Stimulated activated CD8-positive, alpha-beta memory T cell treated with anti-CD3 and anti-CD28 coated beads, Interleukin-2, amount 100 ng/mL, for 1 hour (primary cell): ENCODE measurements at places on chromosomes 2 and 18.

DNA sequence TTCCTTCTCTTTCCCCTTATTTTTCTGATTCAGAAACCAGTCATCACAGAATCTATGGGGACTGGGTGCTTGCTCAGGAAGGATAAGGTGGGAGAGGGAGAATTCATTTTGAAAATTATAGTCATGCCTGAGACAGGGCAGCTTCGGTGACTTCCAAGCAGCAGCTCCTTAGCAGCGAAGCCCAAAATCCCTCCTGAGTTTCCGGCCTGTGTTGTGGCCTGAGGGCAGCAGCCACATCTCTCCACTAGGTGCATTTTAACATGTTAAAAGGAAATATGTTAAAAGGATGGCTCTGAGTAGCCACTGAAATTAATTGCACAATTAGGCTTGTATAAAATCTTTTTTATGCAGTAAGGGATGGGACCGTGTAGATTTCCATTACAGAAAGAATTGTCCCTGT lies 207.0 kb upstream of the RAB12 start:
- no peak for DNase-seq

DNA sequence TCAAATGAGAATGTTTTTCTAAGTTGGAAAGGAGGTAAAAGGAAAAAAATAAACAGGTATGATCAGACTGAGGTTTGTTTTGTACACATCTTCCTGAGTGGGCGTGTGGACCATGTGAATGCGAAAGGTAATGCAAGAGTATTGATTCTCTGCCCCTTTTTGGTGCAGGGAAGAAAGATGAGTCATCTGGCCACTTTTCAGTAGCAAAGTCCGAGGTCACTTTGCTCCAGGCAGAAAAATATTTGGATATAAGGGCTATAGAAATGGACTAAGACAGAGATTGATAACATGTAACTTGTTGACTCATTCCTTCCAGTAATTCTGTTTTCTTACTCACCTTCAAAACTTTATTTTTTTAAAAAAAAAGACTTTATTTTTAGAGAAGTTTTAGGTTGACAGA lies 130.5 kb downstream of the DSEL start:
- no peak for DNase-seq

- DNase-seq, result no peak
Observed at GRCh38 chr2:37349231-37349860, 4.9 kb downstream of the QPCT start.

- DNase-seq, result no peak
Observed at GRCh38 chr18:10474309-10474708, 19.9 kb downstream of the APCDD1 start.

- no peak for DNase-seq
Observed at GRCh38 chr2:191302459-191303139, 57.4 kb downstream of the MYO1B start.

DNA sequence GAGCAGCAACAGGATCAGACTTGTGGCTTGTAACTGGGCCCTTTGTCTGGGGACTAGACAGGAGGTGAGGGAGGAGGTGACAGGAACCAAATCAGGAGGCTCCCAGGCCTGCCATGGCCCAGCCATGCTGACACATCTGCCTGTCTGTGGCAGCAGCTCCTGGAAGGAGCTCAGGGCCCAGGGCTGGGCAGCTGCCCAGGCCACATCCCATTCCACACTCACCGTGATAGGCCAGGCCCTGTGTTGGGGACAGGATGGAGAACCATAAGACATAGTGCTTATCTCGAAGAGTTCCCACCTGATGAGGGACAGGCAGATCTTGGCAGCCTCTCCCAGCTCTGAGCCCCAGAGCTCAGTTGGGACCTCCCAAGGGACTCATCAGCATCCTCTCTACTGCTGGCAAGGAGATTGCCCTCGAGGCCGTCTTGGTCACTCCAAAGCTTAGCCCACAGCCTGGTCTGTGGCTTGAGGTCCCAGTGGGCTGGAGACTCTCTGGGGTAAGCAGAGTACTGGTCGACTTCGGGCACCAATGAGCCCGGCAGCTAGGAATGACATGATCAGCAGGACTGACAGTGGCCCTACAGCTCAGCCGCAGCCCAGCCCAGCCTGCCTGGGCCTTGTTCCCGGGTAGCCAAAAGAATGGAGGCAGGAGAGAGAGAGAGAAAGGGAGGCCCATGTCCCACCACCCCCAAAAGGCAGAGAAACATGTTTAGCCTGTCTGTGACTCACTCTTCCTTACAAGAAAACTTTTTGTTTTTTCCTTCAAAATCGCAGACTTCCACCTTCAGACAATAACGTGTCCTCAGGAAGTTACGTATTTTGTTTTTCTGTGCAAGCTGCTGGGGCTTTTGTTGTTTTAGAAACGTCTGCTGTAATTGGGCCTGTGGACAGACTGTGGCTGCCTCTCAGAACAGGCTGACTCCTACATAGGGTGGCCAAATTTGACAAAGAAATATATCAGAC lies 82.1 kb downstream of the HS1BP3 start:
- DNase-seq, result no peak

DNA sequence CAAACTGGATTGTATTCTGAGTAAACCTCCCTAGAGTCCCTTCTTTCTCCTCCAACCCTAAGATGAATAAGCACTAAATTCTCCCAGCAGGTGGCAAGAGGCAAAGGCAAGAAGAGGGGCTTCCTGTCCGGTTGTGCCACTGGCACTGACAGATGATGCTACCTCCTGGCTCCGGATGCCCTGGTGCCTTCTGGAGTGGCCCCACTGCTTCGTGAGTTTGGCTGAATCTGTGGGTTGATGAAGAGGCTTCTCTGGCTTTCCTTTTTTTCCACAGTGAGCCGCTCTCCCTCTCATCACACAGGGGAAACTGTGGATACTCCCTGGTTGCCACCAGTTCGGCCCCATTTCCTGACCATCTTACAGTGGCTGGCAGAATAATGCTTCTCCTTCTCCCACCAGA lies 404.7 kb downstream of the GALR1 start:
- DNase-seq, result no peak

GRCh38 chr2:128489526-128490273 lies 171.0 kb upstream of the HS6ST1 start:
- no peak for DNase-seq

GRCh38 chr18:57940166-57940660 lies 103.8 kb upstream of the NEDD4L start:
- DNase-seq, result no peak
